Pancreas (tissue), 10 donors: ENCODE measurements at places on chromosomes 3 and 15. TPM values are rescaled to one million over a fixed set of nuclear protein-coding genes. Genes with fewer than 3 reads are reported as not detected.

WDR53 gene
- 6.7 TPM for polyA plus RNA-seq

GRCh38 chr3:149813367-149814281, 609 bp downstream of the RNF13 start:
- DNase-seq, result no peak

DNA sequence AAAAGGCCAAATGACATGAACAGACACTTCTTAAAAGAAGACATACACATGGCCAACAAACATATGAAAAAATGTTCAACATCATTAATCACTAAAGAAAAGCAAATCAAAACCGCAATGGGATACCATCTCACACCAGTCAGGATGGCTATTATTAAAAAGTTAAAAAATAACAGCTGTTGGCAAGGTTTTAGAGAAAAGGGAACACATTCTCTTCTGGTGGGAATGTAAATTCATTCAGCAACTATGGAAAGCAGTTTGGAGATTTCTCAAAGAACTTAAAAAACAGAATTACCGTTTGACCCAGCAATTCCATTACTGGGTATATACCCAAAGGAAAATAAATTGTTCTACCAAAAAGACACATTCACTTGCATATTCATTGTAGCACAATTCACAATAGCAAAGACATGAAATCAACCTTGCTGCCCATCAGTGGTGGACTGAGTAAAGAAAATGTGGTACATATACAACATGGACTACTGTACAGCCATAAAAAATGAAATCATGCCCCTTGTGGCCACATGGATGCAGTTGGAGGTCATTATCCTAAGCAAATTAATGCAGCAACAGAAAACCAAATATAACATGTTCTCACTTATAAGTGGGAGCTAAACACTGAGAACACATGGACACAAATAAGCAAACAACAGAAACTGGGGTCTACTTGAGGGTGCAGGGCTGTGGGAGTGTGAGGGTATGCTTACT, 190.7 kb upstream of the MCTP2 start:
- no peak for DNase-seq

- DNase-seq, result no peak
Observed at GRCh38 chr15:80076321-80077318, 17.1 kb downstream of the ZFAND6 start.
